ENCODE measurements at places on chromosomes 1 and 21.

- DNase-seq: no peak
These were observed 179.2 kb downstream of the BACH1 start for GRCh38 chr21:29477941-29478340.

DNA sequence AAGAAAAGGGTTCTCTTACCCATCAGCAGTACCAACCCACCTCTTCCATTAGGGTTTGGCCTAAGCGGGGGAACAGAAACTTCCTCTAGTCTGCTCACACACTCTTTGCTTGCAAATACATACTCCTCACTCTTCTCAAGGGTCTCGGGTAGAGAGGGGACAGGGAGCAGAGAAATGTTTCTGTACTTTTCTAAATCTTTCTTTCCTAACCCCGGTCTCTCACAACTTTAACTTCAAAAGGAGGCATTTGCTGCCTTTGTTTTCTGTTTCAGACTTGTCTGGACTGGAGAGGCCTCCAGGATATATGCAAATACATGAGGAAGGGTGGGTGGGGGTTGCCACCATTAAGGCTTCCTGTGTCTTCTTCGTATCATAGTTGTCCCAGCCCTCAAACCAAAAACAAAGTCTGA lies 10.5 kb upstream of the LAX1 start:
- no peak for DNase-seq

DNA sequence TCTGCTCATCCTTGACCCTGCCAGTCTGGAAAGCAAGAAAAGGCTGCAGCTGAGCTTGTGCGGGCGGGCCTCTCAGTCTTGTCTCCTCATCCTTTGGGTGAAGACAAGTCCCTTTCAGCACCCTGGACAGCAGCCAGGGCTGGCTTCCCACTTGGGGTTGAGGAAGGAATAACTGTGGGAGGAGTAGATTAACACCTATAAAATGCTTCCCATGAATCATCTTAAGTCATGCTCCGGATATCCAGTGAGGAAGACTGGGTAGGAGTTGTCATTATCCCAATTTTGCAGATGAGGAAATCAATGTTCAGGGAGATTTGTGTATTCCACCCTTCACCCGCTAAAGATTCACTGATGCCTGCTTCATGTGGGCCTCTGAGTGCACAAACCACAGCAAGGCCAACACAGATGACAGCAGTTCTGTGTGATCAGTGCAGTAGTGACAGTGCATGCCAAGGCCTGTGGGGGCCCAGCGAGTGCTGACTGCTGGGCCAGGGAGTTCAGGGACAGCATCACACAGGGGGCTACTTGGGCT lies 20.1 kb upstream of the COL16A1 start:
- DNase-seq: peak; percentile 17

DNA sequence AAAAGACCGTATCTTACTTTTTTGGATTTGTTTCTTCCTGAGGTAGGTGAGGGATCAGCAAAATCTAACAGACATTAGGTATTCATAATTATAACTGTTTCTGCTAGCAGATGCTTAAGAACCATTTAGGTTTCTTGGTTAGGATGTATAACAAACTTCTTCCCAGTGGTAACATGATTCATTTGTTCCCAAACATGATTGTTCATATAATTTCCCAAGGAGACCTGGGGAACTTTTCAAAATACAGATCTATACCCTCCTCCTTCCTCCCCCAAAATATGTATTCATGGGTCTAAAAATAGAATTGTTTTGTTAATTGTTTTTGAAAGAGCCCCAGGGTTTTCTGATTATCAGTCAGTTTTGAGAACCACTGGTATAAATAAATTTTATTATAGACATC lies 228.2 kb downstream of the COP1 start:
- DNase-seq: no peak

GRCh38 chr1:18309552-18310155 lies 171.1 kb upstream of the KLHDC7A start:
- no peak for DNase-seq

- no peak for DNase-seq
These were observed 77.9 kb downstream of the TENT5C start for GRCh38 chr1:117683571-117684285.

- no peak for DNase-seq
These were observed 1.2 kb downstream of the CAMK2N1 start for GRCh38 chr1:20484519-20485462.

GRCh38 chr1:81144240-81144825 lies 656.4 kb upstream of the ADGRL2 start:
- DNase-seq: no peak

DNA sequence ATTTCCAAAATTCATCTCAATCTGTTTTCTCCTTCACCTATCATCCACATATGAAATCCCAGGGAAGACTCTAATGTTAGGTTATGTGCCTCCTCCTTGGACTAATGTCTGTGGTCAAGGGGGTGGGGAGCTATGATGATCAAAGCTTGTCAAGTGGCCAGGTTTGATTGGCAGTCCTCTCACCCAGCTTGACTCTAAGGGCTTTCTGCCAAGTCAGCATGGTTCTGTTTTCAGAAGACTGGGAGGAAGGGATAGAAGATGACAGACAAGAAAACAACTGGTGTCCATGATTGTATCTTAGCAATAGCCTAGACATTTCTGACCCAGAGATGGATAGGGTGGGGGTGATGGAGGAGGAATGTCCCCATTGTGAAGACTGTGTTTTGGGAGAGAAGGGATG lies 9.1 kb upstream of the THEM5 start:
- no peak for DNase-seq

DNA sequence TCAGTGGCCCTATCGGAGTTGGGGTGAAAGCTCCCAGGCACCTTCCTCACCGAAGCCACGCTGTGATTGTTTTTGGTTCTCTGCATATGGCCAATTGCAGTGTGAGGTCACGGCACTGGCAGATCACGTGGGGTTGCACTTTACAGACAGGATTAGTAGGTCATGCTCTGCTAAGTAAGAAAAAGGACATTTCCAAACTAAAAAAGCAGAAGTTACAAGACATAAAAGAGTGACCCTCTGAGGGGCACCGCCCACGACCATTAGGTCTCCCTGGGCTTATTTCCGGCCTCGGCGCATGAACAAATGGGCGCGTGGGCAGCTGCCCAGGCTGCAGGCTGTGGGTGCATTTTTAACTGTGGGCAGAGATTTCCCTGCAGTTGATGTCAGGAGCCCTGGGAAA lies 2.0 kb downstream of the CAPN9 start:
- DNase-seq: no peak

DNA sequence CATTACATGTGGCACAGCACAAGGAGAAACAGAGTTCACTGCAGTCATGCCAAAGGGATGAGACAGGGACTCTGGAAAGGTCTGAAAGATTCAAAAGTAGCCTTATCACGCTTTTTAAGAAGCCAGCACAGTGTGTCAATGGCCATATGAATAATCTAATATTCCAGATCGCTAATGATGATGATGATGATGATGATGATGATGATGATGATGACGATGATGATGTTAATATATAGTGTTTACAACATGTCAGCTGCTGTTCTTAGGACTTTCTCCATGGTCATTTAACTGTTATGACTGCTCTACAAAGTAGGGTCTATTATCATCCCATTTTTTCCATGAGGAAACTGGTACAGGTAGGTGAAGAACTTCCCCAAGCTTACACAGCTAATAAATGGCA lies 64.4 kb downstream of the NTMT2 start:
- no peak for DNase-seq

DNA sequence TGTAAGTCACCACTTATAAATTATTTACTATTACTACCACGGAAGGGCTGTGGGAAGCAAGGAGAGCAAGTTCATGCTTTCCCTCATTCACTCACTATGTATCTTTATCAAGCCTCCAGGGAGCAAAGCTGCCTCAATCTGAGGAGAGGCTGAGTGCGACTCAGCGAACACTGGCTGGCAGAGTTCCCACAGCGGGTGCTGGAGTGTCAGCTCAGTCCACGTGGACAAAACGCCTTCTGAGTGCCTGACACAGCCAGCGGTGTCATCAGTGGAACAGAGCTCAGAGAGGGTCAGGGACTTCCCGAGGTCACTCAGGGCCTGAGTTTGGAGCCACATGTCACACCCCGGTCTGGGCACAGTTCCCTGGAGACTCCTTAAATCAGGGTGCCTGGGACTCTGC lies 16.9 kb downstream of the MATN1 start:
- DNase-seq: no peak

DNA sequence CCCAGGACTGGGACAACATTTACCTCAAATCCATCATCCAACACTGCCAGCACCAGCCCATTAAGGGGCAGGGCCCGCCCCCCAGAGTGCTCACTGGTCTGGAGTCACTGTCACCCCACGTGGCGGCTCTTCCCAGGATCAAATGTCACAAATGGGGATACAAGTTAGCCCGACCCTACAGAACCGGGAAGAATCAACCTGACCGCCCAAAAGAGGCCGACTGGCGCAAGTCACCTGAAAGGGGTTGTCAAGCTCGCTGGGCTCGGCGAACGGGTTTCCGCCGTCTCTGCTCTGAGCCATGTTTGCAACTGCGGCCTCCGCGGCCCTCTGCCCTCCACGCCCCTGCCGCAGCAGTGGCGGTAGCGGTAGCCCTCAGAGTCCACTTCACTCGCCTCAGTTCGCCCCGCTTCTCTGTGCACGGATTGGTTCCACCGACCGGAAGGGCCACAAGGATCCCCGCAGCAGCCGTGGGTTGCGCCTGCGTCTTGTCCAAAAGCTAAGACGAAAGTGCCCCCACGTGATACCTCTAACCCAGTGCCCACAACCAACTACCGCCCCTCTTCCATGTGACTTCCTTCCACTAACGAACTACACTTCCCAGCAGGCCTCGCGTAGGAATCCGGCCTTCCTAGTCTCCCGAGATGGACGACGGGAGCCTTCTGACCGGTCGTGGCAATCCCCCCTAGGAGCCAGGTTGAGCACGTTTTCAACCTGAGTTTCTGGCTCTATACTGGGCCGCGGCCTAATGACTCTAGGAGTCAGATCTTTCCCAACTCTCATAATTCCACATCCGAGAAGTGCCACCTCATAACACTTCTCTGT lies at the start of gene SCAMP3:
Gene SCAMP3, minus strand, starts transcription at position 509 of the 822 bp plus-strand sequence. Its CDS starts 209 bp downstream, at position 300.
- peak; percentile 82 for DNase-seq

DNA sequence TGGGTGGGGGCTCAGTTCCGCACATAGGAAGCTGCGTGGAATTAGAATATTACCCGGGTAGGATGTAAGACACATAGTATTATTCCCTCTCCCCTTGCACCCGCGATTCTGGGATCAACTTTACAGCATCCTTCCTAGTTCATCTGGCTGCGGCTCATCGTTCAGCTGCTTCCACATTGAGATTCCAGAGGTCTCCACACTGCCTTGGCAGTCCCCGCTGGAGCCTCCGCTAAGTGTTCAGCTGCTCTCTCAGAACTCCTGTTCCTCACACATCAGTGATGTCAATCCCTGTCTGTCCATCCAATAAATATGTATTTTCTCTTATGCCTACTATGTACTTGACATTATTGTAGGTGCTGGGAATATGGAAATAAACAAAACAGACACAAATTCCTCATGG lies 135.6 kb upstream of the SYT6 start:
- no peak for DNase-seq

- no peak for DNase-seq
These were observed 1.4 kb downstream of the VPS13D start for GRCh38 chr1:12231276-12231595.

GRCh38 chr1:67843331-67843730 lies 10.1 kb upstream of the GNG12 start:
- DNase-seq: no peak
